Glomerular endothelial cell (primary cell): ENCODE measurements at places on chromosomes 3 and 15. TPM values are rescaled to one million over a fixed set of nuclear protein-coding genes. Genes with fewer than 3 reads are reported as not detected.

FRMD5 gene
- total RNA-seq: 3.2 and 5.1 TPM in 2 replicates

SAMMSON gene
- total RNA-seq: not detected in 2 replicates

DNA sequence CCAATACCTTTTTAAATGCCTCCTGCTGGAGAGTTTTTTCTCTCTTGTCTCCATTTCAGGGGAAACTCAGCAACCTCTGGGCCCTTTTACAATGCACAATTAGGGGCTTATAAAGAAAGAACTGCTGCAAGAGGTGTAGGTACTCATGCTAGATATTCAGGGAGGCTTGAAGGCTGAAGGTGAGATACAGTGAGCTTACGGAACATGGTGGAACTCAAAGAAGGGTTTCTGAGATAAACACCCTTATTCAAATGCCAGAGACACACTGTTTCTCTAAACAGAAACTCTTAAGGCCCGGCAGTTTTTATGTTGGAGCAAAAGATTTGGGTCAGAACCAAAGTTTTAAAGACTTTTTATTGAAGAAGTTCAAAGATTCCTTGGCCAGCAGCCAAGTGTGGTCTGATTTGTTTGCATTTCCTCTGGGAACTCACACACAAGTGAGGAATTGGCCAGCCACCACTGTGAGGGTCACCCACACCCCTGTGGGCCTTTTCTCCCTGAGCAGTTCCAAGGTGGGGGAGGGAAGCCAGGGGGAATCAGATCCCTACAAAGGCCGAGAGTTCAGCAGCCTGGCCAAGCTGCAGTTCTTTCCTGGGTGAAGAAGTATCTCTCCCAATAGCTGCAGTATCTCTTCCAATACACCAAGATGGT, 47.8 kb downstream of the TNFAIP8L3 start:
- DNase-seq: no peak

DNA sequence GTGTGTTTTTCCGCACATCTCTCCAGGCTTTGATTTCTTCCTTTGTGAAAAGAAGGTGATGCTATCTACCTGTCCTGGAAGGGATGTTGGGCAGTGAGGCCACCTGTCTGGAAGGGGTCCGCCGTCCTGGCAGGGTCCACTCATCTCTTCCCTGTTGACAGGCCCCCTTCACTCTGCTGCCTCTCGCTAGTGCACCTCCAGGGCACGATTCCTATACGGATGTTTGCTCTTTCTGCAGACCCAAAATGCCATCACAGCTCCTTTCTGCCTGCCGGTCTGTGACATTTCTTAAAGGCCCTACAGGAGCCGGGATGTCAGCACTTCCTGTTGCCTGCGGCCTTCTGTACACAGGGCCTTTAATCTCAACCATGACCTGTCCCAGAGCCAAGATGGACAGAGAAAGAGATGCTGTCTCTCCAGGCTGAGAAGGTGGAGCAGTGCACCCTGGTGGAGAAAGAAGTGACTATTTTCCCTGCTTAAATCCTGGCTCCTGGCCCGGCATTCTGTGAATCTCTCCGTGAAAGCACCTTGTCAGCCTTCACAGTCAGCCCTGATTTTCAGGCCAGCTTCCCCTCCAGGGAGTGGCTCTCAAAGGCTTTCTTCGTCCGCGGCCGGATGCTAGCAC, 7.4 kb downstream of the FAM3D start:
- DNase-seq: no peak

DNA sequence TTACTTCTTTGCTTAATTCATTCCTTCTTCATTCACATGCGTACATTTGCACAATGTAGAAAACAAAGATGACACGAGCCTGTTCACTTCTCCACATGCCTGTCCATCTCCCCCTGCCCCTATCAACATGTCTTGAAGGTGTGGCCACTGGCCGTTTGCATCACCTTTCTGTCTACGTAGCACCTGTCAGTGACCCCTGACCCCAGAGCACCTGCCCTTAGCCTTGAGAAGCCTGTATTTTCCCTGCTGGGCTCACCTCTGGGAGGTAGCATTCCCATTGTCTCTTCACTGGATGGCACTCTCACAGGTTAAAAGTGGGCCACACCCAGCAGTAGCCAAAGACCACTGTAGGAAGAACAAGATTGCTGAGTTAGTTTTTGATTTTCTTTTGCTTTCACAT, 234.1 kb downstream of the THSD4 start:
- no peak for DNase-seq

DNA sequence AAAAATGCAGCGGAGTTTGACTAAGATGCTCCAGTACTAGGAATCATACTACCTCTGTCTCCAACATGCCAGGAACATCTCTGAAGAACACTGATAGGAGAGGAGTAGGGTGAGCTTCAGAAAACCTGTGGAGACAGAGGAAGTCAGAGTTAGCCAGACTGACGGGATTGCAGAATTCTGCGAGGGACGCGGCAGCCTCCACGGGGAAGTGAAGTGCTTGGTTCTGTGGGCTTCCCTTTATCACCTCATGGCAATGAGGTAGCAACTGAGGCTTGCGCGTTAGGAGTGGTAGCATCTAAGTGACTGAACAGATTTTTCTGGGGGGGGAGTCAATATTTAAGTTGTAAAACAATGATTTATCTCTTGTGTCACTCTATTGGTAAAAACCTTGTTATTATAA, 226.3 kb downstream of the MCTP2 start:
- DNase-seq: no peak

DNA sequence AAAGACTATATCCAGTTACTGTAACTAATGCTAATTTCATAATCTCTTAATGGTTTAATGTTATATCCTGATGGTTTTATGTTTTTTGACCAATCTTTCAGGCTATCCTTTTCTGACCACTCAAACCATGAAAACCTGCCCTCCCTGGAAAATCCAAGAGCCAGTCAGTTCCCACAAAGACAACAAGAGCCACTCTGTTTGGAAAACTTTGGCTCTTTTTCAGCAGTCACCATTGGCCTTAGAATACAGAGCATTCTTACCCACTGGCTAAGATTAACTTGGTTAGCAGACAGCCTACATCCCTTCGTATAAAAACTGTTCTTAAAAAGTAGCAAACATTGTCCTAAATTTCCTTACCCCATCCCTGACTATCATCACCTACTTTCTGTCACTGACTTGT, 32.9 kb downstream of the ALCAM start:
- no peak for DNase-seq
